Stimulated activated CD4-positive, alpha-beta T cell treated with anti-CD3 and anti-CD28 coated beads, TNF-alpha, amount 100 ng/mL, for 1 hour (primary cell): ENCODE measurements at places on chromosomes 4 and X.

DNA sequence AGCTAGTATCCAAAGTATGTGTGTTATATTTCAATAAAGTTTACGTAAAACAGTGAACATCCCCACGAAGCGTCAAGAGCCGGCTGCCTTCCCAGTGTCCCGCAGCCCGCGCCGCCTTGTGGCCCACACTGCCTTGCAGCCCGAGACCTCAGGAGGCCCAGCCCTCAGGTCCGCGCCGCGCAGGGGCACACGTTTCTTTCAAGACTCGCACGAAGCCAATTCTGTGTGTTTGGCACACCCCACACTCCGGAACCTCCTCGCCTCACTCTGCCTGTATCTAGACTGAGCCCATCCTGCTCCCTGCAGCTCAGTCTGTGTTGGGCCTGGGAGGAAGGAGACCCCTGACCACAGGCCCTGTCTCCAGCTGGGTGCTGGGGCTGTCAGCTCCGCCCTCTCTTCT lies 5.8 kb downstream of the LRPAP1 start:
- no peak for DNase-seq

- no peak for DNase-seq
Measured at GRCh38 chrX:129523079-129523911, at the start of gene SMARCA1. Gene SMARCA1 (minus strand): TSS chrX:129523490. CDS start chrX:129523370, 120 bp downstream.

DNA sequence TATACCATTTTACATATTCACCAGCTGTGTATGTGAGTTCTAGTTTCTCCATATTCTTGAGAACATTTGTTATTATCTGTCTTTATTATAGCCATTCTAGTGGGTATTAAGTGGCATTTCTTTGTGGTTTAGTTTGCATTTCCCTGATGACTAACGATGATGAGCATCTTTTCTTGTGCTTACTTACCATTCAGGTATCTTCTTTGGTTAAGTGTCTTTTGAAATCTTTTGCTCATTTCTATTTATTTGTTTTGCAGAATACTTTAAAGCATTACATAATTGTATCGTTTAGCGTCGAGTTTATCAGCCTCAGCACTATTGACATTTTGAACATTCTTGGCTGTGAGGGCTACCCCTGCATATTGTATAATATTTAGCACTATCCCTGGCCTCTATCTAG lies 85.4 kb downstream of the FRMPD4 start:
- no peak for DNase-seq

GRCh38 chr4:45004847-45005565 lies 278.6 kb upstream of the GNPDA2 start:
- DNase-seq, result no peak

GRCh38 chr4:40844261-40844660 lies 94.5 kb downstream of the NSUN7 start:
- DNase-seq, result no peak

DNA sequence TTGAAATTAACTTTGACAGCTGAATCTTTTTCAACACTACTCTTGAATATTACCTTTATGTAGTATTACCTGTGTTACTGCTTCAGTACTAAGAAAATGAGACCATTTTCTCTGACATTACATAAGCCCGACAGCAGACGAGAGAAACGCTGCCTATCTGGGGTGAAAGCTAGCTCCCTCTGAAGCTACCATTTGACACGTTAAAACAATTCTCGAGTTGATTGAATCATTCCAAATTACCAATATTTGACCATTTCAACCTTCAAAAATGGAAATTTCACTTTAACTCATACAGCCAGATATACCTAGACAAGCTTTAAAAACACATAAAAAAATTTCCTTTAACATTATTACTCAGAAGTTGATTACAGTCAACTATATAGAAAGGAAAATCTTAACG lies 836 bp downstream of the GPM6A start:
- DNase-seq, result no peak

DNA sequence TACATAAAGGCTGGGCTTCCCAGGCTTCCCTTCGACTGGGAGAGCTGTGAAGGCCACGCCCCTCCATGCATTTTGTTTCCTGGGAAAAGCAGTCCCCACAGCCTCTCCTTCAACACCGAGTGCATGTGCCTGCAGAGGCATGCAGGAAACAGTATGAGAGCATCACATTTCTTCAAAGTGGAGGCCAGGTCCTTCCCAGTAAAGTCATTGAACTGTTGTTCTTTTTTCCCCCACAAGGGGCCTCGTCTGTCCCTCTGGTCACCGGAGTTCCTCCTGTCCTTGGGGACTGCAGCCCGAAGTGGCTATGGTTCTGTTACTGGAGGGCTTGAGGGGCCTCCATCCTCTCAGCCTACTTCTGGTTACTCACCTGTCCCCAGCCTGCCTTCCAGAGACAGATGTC lies 56.0 kb downstream of the RAI2 start:
- no peak for DNase-seq

DNA sequence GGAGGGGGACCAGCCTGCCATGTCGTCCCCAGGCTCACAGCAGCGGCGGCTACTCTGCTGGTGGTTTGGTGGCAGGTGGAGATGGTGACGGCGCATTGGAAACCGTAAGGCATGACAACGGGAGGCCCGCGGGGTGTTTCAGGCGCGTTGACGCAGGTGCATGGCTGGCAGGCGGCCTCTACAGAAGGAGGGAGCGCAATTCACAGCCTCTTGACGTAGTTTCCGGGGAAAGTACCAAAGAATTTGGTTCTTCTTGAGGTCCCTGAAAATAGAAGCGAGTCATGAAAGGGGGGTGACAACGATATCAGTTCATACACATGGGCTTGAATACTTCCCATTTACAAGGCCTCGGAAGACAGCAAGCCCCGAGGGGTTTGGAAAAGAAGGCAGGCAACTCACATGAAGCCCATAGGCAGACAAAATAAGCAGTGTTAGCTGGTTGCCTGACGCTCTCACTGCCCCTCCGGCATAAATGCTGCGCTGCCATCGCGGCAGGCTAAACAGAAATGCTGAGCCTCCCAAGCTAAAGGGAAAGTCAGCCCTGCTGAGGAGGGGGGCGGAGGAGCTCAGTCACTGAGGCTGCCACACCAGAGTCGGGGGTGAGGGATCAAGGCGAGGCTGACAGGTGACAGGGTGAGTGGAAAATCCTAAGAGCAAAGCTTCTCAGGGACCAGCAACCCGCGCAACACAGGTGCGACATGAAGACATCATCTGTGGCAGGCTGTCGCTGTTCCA lies 52.3 kb upstream of the PDLIM3 start:
- DNase-seq, result peak; percentile 8

DNA sequence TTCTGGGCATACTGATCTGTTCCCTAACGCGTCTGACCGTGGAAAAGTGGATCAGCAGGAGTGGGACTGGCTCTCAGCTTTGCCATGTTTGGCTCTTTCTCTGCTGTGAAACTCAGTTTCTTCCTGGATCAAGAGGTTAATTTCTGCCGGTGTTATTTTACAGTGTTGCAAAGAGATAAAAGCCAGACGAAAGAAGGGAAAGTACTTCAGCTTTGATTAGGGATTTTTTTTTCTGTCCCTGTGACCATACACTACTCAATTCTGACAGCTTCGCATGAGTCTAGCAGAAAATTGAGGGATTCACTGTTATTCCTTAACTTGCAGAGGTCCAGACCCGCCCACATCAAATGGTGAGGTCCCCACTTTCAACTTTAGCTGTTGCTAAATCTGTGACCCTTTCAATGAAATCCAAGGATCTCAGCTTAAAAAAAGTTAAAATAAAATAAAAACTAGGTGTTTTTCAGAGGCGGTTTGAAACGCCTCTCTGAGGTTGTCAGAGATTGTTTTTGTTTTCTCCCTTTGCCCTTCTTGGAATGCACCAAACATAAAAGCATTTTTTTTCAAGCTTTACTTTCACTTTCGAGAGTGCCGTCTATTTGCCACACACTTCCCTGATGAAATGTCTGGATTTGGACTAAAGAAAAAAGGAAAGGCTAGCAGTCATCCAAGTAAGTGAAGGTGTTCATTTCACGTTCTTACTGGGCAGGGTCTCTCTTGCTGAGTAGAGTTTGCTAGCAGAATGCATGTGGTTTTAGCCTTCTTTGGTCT lies at the start of gene TLR3:
Gene TLR3 (plus strand): TSS at position 576 of the 768 bp plus-strand sequence. CDS start 7,464 bp downstream, outside the sequence.
- no peak for DNase-seq

GRCh38 chr4:96173756-96174155 lies 333.9 kb downstream of the PDHA2 start:
- no peak for DNase-seq

DNA sequence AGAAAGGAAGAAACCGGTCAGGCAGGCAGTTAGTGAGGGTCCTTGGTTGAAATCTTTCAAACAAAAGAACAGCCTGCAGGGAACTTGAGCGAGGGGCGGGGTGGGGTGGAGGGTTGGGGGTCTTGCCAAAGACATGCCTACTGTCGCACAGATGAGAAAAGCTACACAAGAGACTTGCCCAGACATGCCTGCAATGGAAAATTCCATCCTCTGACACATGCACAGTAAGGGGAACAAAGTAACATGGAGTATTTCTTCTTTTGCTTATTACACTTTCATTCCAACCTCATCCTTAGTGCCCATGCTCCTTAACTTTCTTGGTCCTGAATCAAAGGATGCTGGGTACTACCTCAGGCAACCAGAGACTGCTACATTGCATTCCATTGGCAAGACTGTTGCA lies 1491.2 kb downstream of the STIM2 start:
- no peak for DNase-seq

GRCh38 chr4:140662082-140662869 lies 93.5 kb upstream of the UCP1 start:
- DNase-seq, result no peak
